ENCODE measurements at places on chromosomes 2 and 18. TPM values are rescaled to one million over a fixed set of nuclear protein-coding genes. Genes with fewer than 3 reads are reported as not detected.

Gene CDH2
- total RNA-seq: 1.6 TPM

Gene MDH1B
- total RNA-seq: 0.52 TPM

Gene GPR17
- 0.24 TPM for total RNA-seq

Gene ITGA4
- total RNA-seq: 23.5 TPM

Gene CERKL
- total RNA-seq: 0.41 TPM

Gene CRYGD
- not detected for total RNA-seq

Gene TET3
- 32.1 TPM for total RNA-seq

Gene SOWAHC
- 11.2 TPM for total RNA-seq

Gene LPIN2
- total RNA-seq: 63.2 TPM

- H3K4me3 ChIP-seq: no peak overlapping the region
- no peak overlapping the region for H3K27ac ChIP-seq
- peak; percentile 64 for DNase-seq
- H3K4me1 ChIP-seq: peaks cover 24% of the 10 kb centered on the region
- H3K36me3 ChIP-seq: no peaks in the 10 kb centered on the region
- no peaks in the 10 kb centered on the region for H3K27me3 ChIP-seq
These were observed 5.1 kb downstream of the FECH start for GRCh38 chr18:57581301-57581934.

- H3K27ac ChIP-seq: no peak overlapping the region
- no peaks in the 10 kb centered on the region for H3K36me3 ChIP-seq
- H3K4me3 ChIP-seq: no peak overlapping the region
- H3K4me1 ChIP-seq: no peaks in the 10 kb centered on the region
These were observed 640.8 kb downstream of the DPP10 start for GRCh38 chr2:115083225-115083624.

GRCh38 chr18:62942578-62942977 lies 227.2 kb downstream of the PHLPP1 start:
- no peak overlapping the region for H3K4me3 ChIP-seq
- H3K4me1 ChIP-seq: peaks cover 33% of the 10 kb centered on the region
- no peak for DNase-seq
- H3K36me3 ChIP-seq: no peaks in the 10 kb centered on the region

DNA sequence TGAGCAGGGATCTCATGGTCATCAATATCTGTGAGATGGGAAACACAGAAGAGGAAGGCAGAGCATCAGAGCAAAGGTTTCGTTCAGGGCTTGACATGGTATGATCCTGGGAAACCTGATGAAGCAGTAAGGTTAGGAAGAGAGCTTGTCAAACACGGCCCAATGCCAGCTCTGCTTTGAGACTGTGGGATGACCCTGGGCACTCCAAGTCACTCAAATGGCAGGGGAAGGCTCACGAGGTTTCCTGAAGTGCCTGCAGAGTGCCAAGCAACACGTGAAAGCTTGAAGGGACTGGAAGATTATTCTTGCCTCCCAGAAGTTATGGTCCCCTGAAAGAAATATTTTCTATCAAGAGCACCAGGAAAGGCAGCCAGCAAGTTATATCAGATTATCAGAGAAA lies 6.5 kb downstream of the MCFD2 start:
- no peak overlapping the region for H3K4me3 ChIP-seq
- H3K36me3 ChIP-seq: no peaks in the 10 kb centered on the region
- peaks cover 2% of the 10 kb centered on the region for H3K4me1 ChIP-seq
- H3K27ac ChIP-seq: no peak overlapping the region
- H3K27me3 ChIP-seq: no peaks in the 10 kb centered on the region
- DNase-seq: no peak

- no peak for DNase-seq
- no peaks in the 10 kb centered on the region for H3K27me3 ChIP-seq
- H3K4me1 ChIP-seq: peaks cover 31% of the 10 kb centered on the region
- peak overlapping the region; percentile 66 for H3K27ac ChIP-seq
- H3K36me3 ChIP-seq: no peaks in the 10 kb centered on the region
These were observed 275.7 kb upstream of the FN1 start for GRCh38 chr2:215711471-215712034.

DNA sequence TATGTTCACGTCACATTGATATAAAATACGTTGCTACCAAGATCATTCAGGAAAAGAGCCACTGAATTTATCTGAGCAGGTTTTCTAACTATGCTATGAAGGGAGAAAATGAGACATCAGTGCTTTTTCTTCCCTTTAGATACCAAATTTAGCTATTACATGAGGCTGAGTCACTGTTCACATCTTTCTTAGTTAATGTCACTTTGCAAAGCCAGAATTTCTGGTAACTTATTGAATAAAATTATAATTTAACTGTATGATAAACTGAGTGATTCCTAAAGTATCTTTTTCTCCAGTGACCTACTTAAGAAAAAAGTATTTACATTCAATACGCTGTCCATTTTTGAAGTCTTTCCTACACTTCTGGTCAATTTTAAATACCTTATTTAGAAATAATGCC lies 22.7 kb downstream of the C1D start:
- no peak for DNase-seq
- H3K36me3 ChIP-seq: no peaks in the 10 kb centered on the region
- H3K4me3 ChIP-seq: no peak overlapping the region
- H3K4me1 ChIP-seq: no peaks in the 10 kb centered on the region

- no peak overlapping the region for H3K27ac ChIP-seq
- H3K27me3 ChIP-seq: no peaks in the 10 kb centered on the region
- no peak overlapping the region for H3K4me3 ChIP-seq
- no peaks in the 10 kb centered on the region for H3K36me3 ChIP-seq
- DNase-seq: no peak
- no peaks in the 10 kb centered on the region for H3K4me1 ChIP-seq
These were observed 25.3 kb downstream of the PIEZO2 start for GRCh38 chr18:11124054-11124453.

GRCh38 chr2:84856787-84857186 lies 24.1 kb downstream of the TRABD2A start:
- H3K4me1 ChIP-seq: no peaks in the 10 kb centered on the region
- DNase-seq: no peak
- H3K27ac ChIP-seq: no peak overlapping the region
- H3K36me3 ChIP-seq: no peaks in the 10 kb centered on the region
- no peak overlapping the region for H3K4me3 ChIP-seq
- no peaks in the 10 kb centered on the region for H3K27me3 ChIP-seq

GRCh38 chr2:2597712-2598111 lies 266.6 kb upstream of the MYT1L start:
- H3K4me1 ChIP-seq: no peaks in the 10 kb centered on the region
- H3K27ac ChIP-seq: no peak overlapping the region
- no peak overlapping the region for H3K4me3 ChIP-seq
- no peaks in the 10 kb centered on the region for H3K36me3 ChIP-seq
- DNase-seq: no peak
- H3K27me3 ChIP-seq: no peaks in the 10 kb centered on the region

- H3K27me3 ChIP-seq: no peaks in the 10 kb centered on the region
- H3K27ac ChIP-seq: peak overlapping the region; percentile 99
- peaks cover 36% of the 10 kb centered on the region for H3K4me1 ChIP-seq
- H3K36me3 ChIP-seq: no peaks in the 10 kb centered on the region
- H3K4me3 ChIP-seq: no peak overlapping the region
These were observed 6.2 kb downstream of the ADAM17 start for GRCh38 chr2:9549420-9549819.

GRCh38 chr18:63097178-63097577 lies 222.4 kb downstream of the BCL2 start:
- H3K27me3 ChIP-seq: no peaks in the 10 kb centered on the region
- H3K36me3 ChIP-seq: no peaks in the 10 kb centered on the region
- H3K27ac ChIP-seq: no peak overlapping the region
- DNase-seq: no peak
- H3K4me1 ChIP-seq: peaks cover 5% of the 10 kb centered on the region

DNA sequence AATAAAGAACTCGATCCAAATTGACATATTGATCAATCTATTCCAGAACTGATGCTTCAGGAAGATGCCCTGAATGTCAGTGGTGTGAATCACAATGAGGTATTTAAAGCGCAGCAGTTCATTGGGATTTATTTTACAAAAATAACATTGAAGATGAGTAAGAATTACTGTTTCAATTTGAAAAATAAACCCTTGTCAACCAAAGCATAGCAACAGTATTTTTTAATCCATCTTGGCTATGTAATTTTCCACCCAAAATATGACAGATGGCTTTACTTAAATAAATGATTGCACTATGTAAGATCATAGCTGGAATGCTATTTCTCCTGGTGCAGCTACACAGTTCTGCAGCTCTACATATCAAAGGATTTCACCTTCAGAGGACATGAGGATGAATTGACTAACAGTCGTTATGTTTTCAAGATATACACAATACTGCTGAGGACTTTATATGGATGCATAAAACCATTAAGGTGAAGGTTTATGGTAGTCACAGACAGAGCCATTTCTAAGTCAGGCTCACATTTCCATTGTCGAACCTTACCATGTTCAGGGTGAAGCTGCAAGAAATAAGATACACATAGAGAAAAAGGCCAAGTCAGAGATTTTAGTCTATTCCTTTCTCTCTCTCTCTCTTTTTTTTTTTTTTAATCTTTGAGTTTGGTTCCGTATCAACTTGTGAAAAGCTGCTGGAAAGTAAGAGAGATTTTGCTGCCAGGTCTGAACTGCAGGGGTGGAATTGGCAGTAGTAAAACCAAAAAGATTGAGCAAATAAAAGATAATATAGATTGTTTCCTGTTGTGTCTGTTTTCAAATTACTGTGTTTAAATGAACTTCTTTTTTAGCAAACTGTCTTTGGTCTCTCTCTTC lies 398.0 kb upstream of the CDH20 start:
- H3K4me3 ChIP-seq: no peak overlapping the region
- H3K4me1 ChIP-seq: no peaks in the 10 kb centered on the region
- DNase-seq: no peak
- H3K27me3 ChIP-seq: no peaks in the 10 kb centered on the region

- no peak overlapping the region for H3K27ac ChIP-seq
- DNase-seq: no peak
- H3K4me3 ChIP-seq: no peak overlapping the region
- H3K27me3 ChIP-seq: no peaks in the 10 kb centered on the region
These were observed 193.2 kb downstream of the CDH2 start for GRCh38 chr18:27983780-27984179.

- peaks cover 7% of the 10 kb centered on the region for H3K4me1 ChIP-seq
- no peak overlapping the region for H3K27ac ChIP-seq
- H3K36me3 ChIP-seq: no peaks in the 10 kb centered on the region
- H3K4me3 ChIP-seq: no peak overlapping the region
- no peaks in the 10 kb centered on the region for H3K27me3 ChIP-seq
- DNase-seq: no peak
These were observed 419.0 kb downstream of the NBAS start for GRCh38 chr2:15142069-15142689.

GRCh38 chr2:175461839-175462238 lies 280.3 kb upstream of the ATP5MC3 start:
- no peak overlapping the region for H3K4me3 ChIP-seq
- H3K27ac ChIP-seq: peak overlapping the region; percentile 79
- no peak for DNase-seq
- no peaks in the 10 kb centered on the region for H3K27me3 ChIP-seq
- no peaks in the 10 kb centered on the region for H3K36me3 ChIP-seq

DNA sequence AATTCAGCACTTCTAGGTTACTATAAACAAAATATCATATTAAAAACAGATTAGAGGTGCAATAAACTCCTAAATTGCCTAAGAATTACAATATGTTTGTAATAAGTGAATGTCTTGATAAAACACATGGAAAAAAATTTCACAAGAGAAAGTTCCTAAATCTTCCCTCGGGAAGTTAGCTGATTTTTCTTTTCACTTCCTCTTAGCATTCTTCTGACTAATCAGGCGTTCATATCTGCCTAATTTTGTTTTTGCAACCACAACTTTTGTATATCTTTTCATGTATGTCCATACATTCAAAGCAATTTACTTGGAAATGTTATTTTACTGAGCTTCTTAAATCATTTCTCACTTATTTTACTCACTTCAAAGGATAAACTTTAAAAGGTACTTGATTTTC lies 88.5 kb downstream of the RTTN start:
- no peak for DNase-seq
- H3K36me3 ChIP-seq: no peaks in the 10 kb centered on the region
- H3K27me3 ChIP-seq: no peaks in the 10 kb centered on the region
- H3K4me1 ChIP-seq: no peaks in the 10 kb centered on the region
- no peak overlapping the region for H3K27ac ChIP-seq
- H3K4me3 ChIP-seq: no peak overlapping the region

DNA sequence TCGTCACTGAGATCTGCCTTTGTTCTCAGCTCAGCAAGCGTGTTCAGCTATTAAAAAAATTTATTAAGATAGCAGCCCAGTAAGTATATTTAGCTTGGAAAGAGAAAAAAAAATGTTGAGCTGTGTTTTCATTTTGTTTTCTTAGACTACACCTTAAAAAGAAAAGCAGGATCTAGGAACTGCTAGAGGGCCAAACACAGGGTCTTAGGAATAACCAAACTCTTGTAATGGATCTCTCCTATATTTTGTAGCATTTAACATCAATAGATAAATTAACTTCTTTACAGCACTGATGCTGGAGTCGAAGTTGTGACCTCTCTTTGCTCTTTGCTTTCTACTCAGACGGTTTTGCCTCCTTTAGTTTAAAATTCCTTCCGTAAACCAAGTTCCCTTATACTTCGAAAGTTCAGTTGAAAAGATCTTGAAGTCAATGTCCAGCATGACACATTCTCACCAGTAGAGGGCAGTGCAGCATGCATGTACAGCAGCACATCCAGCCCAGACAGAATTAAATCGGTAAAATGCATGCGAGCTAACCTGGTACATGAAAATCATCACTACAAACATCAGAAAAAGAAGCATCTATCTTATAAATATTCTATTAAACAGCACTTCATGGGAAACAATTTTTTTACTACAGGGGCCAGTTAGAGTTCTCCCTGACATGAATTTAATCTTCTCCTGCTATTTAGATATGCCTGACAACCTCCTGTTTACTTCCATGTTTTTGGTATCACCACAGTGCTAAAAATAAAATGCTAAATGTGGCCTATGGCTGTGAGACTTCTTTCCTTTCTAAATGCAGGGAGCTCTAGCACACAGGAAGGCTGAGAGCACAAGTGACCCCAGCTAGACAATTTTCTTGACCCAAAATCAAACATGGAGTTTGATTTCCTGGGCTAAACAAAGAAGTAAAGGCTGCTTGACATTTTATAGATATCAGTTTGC lies 48.2 kb upstream of the MAP3K20 start:
- H3K4me3 ChIP-seq: no peak overlapping the region
- H3K36me3 ChIP-seq: no peaks in the 10 kb centered on the region

GRCh38 chr18:79881695-79882094 lies 69.8 kb downstream of the SLC66A2 start:
- no peaks in the 10 kb centered on the region for H3K27me3 ChIP-seq
- no peak for DNase-seq
- no peaks in the 10 kb centered on the region for H3K4me1 ChIP-seq
- H3K36me3 ChIP-seq: no peaks in the 10 kb centered on the region
- no peak overlapping the region for H3K4me3 ChIP-seq
- no peak overlapping the region for H3K27ac ChIP-seq

GRCh38 chr2:10844097-10844496 lies 31.5 kb upstream of the PDIA6 start:
- DNase-seq: peak; percentile 88
- no peak overlapping the region for H3K27ac ChIP-seq
- H3K4me1 ChIP-seq: no peaks in the 10 kb centered on the region
- no peak overlapping the region for H3K4me3 ChIP-seq

Data from left lung (tissue), 14 donors.